ENCODE measurements at places on chromosomes 1 and 21.

DNA sequence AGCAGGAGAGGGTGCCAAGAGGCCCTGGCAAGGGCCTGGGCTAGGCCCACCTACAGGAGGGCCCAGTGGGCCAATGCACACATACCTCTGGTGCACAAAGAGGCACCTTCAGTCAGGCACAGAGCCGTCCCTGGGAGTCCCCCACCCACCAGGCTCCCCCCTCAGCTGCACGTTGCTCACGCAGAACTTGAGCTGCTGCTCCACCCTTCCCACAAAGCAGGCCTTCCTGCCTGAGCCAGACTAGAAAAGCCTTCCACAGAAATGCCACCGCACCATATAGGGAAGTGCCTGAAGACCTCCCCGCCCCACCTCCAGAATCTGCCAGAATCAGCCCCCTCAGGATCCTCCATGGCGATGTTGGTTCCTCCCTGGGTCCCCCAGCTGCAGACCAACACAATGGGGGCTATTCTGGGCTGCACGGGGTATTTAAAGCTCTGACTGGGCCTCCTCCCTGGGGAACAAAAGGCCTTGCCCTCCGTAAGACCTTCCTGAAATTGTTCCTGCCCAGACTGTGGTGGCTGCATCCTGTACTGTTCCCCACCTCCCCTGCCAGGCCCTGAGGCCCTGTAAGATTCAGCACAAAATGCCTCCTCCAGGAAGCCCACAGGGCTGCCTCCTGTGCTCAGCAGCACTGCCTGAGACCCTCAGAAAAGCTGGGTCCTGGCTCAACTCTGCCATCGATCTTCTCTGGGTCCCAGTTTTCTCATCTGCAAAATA is 27.2 kb downstream of the HSPG2 start:
- DNase-seq = peak; percentile 89

DNA sequence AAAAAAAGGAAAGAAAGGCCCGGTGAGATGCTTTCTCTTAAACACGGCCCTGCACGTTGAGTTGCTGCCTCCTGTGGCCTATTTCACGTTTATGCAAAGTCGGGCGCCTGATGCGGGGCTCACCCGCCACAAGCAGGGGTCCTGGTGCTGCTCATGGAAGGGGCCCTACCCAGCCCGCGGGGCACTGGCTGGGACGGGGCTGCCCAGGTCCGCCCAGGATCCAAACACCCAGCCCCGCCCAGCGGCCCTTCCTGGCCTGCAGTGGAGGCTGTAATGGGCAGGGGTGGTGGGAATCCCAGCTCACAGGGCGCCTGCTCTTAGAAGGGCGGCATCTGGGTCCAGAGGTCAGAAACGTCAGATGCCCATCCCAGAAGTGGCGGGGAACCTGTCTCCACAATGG is 1.6 kb downstream of the COL6A2 start:
- DNase-seq = peak; percentile 63

GRCh38 chr1:28273216-28273860 is 14.0 kb downstream of the SESN2 start:
- DNase-seq = no peak

- DNase-seq = no peak
Measured at GRCh38 chr1:109627692-109628399, 8.2 kb downstream of the AMPD2 start.

- DNase-seq = no peak
Measured at GRCh38 chr1:100642826-100643225, 76.7 kb upstream of the VCAM1 start.

DNA sequence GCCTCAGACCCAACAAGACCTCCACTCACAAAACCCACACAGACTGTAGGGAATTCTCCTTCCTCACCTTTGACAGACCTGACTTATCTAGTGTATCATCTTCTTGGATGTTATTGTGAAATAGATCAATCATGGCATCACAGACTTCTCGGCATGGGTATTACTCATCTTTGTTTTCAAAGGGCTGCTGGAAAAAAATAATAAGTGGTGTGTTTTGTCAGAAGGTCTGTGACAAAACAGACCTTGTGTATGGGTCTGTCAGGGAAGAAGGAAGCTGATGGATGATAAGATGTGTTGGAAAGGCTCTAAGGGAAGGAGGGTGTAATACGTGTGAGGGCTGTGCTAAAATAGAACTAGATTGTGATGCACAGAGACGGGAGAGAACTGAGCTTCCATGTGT is 13.9 kb upstream of the S100A7 start:
- no peak for DNase-seq

GRCh38 chr1:99919220-99919619 is 50.6 kb upstream of the SLC35A3 start:
- DNase-seq = no peak

DNA sequence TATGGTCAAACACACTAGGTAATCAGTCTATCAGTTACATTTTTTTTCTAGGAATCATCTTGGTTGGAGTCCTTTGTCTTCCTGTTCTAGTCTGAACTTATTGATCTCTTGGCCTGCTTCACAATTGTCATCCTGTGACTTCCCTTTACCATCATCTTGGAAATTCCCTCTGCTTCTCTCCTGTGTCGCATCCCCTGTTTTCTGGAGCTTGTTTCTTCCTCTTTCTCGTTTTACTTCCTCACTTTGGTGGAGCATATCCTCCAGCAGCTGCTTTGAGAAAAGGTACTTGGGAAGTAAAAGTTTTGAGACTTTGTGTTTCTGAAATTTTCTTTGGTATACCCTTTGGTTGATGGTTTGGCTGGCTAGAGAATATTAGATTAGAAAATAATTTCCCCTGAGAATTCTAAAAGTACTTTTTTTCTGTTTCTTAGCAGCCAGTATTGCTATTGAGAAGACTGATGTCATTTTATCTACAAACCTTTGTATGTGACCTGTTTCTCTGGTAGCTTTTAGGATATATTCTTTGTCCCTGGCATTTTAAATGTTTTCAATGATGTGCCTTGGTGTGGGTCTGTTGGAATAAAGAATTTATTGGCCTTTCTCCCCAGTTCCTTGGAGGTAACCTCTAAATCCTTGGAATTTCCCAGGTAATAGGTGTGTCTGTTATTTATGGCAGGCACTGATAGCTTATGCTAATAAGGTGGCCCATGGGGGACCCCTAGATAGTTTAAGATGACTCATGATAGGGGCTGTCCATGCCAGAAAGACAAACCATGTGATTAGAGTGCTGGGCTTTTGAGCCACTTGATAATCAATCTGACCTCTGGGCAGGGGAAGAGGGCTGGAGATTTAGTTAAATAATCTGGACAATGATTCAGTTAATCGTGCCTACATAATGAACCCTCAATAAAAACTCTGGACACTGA is 6.1 kb upstream of the MYCL start:
- DNase-seq = no peak
